CD4-positive, CD25-positive, alpha-beta regulatory T cell (primary cell): ENCODE measurements at places on chromosomes 1 and 21. TPM values are rescaled to one million over a fixed set of nuclear protein-coding genes. Genes with fewer than 3 reads are reported as not detected.
A peak's percentile ranks its signal among the peaks of the same experiment; 100 is the strongest.

TNFRSF4 gene
- total RNA-seq = 65.8 TPM

SPATA17 gene
- total RNA-seq = not detected

CFH gene
- 0.17 TPM for total RNA-seq

KIAA1614 gene
- 0.20 TPM for total RNA-seq

TRIM17 gene
- total RNA-seq = 0.30 TPM

RPTN gene
- total RNA-seq = not detected

OLFML3 gene
- 0.64 TPM for total RNA-seq

GPX7 gene
- 12.3 TPM for total RNA-seq

C1orf56 gene
- 0.67 TPM for total RNA-seq

SIM2 gene
- not detected for total RNA-seq

NTMT2 gene
- total RNA-seq = not detected

EPHB2 gene
- not detected for total RNA-seq

DNA sequence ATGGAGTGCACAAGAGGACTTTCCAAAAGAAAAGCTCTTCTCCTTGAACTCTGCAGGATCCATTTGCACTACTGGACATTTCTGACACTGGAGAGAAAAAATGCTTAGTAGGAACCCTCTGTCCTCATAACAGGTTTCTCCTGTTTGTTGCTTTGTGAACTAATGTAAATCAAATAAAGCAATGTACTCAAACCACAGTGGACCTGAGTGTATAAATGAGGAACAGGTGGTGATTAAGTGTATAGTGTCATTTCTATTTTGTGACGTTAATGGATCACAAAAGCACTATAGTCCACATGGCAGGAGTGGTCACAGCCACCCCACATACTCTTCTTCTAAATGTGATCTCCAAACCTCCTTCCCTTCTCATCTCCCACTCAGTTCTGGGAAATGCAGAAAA lies 268.4 kb upstream of the DUSP10 start:
- no peak for DNase-seq

DNA sequence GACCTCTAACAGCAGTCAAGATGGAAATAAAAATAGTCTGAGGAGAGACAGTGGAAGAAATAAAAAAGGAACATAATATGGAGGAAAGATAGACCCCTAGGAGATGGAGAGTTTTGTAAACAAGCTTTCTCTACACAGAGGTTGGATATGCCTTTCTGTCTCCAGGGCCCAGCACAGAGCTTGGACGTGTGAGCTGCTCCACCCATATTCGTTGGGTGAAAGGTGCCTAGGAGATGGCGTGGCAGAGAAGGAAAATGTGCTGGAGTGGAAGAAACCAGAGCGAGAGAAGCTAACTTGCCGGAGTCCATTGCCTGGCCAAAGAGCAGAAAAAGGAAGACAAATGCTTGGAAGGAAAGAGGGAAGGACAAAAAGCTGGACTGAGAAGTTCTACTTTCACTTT lies 78.3 kb upstream of the LMO4 start:
- DNase-seq = no peak

- DNase-seq = no peak
Observed at GRCh38 chr1:83807821-83808220, 191.1 kb downstream of the TTLL7 start.

- DNase-seq = no peak
Observed at GRCh38 chr1:245843101-245843500, 664.0 kb downstream of the SMYD3 start.

GRCh38 chr1:9302745-9303524 lies 10.2 kb downstream of the SPSB1 start:
- DNase-seq = no peak

DNA sequence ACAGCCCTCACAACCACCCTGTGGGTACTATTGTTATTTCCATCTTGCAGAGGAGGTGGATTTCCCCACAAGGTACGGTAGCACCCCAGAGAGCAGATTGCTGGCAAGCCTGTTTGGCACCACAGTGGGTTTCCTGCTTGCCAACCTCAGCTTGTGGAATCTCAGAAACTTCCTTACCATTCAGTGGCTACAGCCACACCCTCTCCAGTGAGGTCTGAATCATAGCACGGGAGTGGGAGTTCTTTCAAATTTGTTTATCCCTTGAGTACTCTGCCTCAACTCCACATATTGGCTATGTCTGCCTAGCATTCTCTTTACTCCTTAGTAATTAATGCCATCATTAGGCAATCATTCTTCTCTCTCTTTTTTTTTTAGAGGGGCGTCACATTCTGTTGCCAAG lies 162.1 kb downstream of the PTPRU start:
- DNase-seq = no peak

- DNase-seq = no peak
Observed at GRCh38 chr1:46420533-46420915, 26.4 kb downstream of the FAAH start.

DNA sequence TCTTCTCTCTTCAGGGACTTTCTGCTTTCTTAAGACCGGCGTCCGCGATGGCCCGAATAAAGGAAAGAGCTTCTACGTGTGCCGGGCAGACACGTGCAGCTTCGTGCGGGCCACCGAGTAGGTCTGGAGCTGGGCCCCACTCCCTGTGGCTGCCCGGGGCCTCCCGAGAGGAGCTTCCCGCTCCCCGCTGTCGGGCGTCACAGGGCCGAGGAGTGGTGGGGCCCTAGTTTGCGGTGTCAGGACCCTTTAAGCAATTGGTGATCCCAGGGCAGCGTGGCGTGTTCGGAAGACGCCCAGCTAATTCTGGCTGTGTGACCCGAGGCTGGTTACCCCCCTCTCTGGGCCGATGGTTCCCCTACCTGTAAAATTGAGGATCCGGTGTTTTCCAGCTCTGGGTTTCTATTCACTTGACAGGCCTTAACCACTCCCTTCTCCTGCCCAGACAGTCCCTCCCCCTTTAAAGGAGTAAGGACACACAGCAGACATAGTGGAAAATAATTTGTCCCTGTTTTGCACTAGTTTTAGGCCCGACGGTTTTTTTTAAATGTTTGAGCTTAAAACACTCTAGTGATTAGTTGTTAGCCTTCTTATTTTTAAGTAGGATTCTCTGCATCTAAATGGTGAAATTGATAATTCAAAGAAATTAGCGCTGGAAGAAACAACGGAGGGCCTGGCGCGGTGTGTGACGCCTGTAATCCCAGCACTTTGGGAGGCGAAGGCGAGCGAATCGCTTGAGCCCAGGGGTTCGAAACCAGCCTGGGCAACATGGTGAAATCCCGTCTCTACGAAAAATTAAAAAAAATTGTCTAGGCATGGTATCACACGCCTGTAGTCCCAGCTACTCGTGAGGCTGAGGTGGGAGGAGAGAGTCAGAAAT lies 553 bp downstream of the TTF2 start:
- DNase-seq = peak; percentile 49

GRCh38 chr1:246497331-246497915 lies 9.7 kb downstream of the SMYD3 start:
- DNase-seq = no peak

DNA sequence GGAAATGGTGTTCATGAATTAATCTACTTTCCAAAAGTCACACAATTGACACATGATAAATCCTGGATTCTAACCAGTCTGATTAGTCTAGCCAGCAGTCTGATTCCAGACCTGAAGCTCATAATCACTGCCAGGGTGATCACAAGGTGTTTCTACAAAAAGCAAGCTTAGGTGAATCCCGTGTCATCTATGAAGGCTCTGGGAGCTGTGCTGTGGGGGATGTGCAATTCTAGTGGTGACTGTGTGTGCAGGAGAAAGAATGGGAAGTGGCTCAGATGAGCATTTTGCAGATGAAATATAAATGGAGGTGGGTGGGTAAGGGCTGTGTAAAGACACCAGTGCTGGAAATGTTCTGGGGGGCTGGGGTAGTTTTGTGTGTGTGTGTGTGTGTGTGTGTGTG lies 1.8 kb upstream of the NPPB start:
- DNase-seq = no peak

DNA sequence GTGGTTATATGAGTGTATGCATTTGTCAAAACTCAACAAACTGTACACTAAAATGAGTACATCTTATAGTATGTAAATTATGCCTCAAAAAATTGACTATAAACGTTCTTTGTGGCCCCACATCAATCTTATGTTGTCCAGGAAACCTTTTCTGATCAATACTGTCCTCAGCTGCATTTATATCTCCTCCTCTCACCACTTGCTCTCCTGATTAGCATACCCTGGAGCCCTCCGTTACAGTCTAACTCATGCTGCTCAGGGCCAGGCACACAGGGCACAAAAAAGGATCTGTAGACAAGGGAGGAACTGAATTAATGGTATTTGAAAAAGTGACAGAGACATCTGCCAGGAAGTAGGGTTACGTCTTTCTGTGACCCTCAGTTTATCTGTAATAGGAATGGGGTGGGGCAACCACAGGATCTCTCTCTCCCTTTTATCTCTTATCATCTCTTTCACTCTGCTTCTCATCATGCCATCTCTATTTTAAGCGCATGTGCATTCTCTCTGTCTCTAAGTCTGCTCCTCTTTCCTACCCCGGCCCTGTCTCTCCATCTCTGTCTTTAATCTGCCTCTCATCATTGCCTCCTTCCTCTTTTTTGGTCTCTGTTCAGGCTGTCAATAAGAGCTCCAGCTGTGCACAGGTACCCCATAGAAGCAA lies 7.0 kb upstream of the TAL1 start:
- no peak for DNase-seq

DNA sequence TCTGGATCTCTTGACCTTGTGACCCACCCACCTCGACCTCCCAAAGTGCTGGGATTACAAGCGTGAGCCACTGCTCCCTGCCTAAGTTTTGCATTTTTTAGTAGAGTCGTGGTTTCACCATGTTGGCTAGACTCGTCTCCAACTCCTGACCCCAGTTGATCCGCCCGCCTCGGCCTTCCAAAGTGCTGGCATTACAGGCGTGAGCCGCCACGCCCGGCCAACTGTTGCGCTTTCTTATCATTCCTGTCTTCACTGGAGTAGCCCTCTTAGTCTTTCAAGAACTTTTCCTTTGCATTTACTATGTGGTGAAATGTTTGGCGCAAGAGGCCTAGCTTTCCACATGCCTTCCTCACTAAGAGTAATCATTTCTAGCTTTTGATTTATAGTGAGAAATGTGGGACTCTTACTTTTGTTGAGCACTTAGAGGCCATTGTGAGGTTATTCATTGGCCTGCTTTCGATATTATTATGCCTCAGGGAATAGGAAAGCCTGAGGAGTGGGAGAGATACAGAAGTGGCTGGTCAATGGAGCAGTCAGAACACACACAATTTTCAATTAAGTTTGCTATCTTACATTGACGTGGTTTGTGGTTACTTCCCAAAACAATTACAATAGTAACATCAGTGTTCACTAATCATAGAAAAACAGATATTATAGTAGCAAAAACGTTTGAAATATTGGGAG lies 111.0 kb downstream of the ZMYM4 start:
- no peak for DNase-seq

- peak; percentile 41 for DNase-seq
Observed at GRCh38 chr1:153849487-153850185, 73.1 kb downstream of the GATAD2B start.

DNA sequence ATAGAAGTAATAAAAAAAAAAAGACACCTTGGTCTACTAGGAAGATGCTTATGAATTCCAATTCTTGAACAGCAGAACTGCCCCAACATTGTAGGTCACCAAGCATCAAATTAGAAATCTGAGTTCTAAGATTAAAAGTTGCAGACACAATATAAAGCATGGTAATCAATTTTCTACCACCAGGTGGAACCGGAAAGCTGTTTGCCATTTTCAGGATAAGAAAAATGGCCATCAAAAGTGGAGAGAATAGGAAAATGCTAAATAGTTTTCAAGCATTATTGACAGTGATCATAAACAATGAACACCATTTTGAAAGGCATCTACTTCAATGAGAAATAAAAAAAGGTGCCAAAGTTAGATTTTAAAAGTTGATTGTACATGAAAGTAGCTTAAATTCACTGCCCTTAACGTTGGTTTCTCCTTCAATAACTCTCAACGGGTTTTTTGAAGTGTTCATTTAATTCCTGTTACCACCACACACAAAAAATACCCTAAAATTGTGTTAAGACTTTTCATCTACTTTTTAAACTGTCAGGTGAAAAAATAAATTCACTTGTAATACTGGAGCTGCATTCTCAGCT lies 252.9 kb downstream of the KCNT2 start:
- DNase-seq = no peak

- no peak for DNase-seq
Observed at GRCh38 chr1:181554465-181554864, 71.1 kb downstream of the CACNA1E start.

DNA sequence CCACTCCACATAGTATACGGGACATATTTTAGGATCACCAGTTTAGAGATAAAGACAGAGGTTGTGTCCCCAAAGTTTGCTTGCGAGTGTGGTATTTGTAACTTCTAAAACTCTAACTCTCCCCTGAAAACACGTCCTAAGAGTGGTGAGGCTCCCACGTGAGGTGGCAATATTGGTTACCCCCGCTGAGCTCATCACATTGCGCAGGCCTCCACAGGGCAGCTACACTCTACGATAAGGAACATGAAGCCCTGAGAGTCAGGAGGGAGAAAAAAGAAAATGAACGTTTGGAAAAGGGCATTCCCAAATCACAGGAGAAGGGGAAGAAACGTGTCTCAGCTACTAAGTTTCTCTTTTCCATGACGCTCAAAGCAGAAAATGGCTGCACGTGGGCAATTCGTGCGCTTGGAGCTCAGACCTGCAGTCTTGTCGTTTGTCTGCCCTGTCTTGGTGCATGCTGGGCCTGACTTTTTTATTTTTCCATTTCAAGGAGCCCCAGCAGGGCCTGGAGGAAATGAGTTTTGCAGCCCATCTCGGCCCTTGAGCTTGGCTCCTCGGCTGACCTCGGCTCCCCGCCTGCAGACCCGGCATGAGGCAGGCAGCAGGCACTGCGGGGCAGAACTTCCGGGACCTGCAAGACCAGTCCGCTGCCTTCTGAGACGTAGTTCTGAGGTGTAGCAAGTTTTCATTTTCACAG lies 25.7 kb downstream of the ERG start:
- no peak for DNase-seq

- DNase-seq = no peak
Observed at GRCh38 chr1:61607448-61607847, 117.5 kb downstream of the TM2D1 start.

DNA sequence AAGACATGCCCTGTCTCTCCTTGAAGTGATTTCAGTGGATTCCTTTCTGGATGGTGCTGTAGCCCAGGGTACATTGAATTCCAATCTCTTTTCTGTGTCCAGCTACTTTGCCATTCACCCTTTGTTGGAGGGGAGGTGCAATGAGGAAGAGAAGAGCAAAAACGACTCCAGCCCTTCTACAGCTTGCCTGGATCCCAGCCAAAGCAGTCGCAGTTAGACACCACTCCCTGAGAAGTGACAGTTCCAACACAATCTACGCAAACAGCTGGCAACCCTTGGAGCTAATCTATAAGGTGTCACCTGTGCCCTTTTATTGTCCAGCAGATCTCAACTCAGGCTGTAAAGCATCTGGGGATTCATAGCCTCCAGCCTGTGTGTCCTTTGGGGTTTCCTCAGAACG lies 4.6 kb downstream of the CD244 start:
- DNase-seq = no peak

- DNase-seq = no peak
Observed at GRCh38 chr1:86471291-86471690, 2.6 kb downstream of the CLCA1 start.

DNA sequence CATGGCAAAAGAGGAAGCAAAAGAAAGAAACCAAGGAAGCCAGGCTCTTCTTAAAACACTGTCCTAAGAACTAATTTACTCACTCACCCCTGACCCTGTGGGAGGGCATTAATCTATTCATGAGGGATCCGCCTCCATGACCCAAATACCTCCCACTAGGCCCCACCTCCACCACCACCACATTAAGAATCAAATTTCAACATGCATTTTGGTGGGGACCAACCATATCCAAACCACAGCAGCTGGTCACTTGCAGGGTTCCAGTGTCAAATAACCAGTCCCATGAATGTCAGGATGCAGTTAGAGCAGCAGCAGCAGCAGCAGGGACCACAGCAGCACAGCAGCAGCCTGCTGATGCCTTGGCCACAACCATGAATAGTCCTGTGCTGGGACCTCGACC lies 83.8 kb downstream of the ZC3H11B start:
- DNase-seq = no peak
